ENCODE measurements at places on chromosomes 1 and 21. TPM values are rescaled to one million over a fixed set of nuclear protein-coding genes. Genes with fewer than 3 reads are reported as not detected.
A peak's percentile ranks its signal among the peaks of the same experiment; 100 is the strongest.

- H3K36me3 ChIP-seq = no peaks in the 10 kb centered on the region
- H3K4me3 ChIP-seq = no peak overlapping the region
- no peak overlapping the region for H3K27ac ChIP-seq
- H3K4me1 ChIP-seq = no peaks in the 10 kb centered on the region
- DNase-seq = no peak
Measured at GRCh38 chr1:3697104-3697503, 44.8 kb downstream of the TP73 start.

- peaks cover 12% of the 10 kb centered on the region for H3K4me1 ChIP-seq
- H3K36me3 ChIP-seq = no peaks in the 10 kb centered on the region
- no peaks in the 10 kb centered on the region for H3K27me3 ChIP-seq
- no peak overlapping the region for H3K27ac ChIP-seq
- no peak for DNase-seq
Measured at GRCh38 chr1:184388971-184389370, 2.1 kb downstream of the C1orf21 start.

DNA sequence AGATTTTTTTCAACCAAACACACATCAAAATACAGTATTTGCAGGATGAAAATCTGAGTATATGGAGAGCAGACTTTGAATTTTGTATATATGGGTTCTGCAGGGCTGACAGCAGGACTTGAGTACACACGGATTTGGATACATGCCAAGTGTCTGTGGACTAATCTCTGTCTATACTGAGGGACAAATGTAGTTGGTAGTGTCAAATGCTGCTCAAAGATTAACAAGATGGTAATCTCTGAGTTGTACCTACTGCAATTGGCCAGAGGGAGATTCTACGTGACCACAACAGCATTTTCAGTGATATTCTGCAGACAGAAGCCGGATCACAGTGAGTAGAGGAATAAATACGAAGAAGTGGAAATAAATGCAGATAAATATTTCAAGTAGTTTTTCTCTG is 43.4 kb downstream of the SHCBP1L start:
- no peaks in the 10 kb centered on the region for H3K4me1 ChIP-seq
- H3K27me3 ChIP-seq = no peaks in the 10 kb centered on the region
- H3K4me3 ChIP-seq = no peak overlapping the region
- H3K36me3 ChIP-seq = no peaks in the 10 kb centered on the region

- H3K4me1 ChIP-seq = no peaks in the 10 kb centered on the region
- no peak overlapping the region for H3K4me3 ChIP-seq
- no peaks in the 10 kb centered on the region for H3K27me3 ChIP-seq
- no peak for DNase-seq
- no peak overlapping the region for H3K27ac ChIP-seq
Measured at GRCh38 chr21:44736291-44737004, 25.1 kb upstream of the TSPEAR start.

- peaks cover 5% of the 10 kb centered on the region for H3K4me1 ChIP-seq
- H3K27me3 ChIP-seq = no peaks in the 10 kb centered on the region
- no peak overlapping the region for H3K4me3 ChIP-seq
- no peak overlapping the region for H3K27ac ChIP-seq
Measured at GRCh38 chr1:221230605-221231004, 351.4 kb downstream of the HLX start.

DNA sequence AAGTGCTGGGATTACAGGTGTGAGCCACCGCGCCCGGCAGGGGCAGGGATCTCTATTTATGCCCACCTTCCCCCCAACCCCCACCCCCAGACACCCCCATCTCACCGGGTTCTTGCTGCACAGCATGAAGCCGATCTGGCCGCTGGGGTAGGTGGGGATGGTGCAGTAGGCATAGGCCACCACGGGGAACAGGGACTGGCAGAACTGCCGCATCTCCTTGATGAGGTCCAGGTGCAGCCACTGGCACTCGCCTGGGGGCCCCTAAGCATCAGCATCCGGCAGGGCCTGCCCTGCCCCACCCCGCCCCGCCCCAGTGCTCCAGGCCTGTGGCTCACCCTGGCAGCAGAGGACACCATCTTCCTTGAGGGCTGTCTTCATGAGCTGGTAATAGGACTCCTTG is 4.1 kb downstream of the SRM start:
- H3K4me3 ChIP-seq = no peak overlapping the region
- H3K4me1 ChIP-seq = peaks cover 10% of the 10 kb centered on the region
- no peak overlapping the region for H3K27ac ChIP-seq
- H3K27me3 ChIP-seq = no peaks in the 10 kb centered on the region
- H3K36me3 ChIP-seq = no peaks in the 10 kb centered on the region
- DNase-seq = no peak

DNA sequence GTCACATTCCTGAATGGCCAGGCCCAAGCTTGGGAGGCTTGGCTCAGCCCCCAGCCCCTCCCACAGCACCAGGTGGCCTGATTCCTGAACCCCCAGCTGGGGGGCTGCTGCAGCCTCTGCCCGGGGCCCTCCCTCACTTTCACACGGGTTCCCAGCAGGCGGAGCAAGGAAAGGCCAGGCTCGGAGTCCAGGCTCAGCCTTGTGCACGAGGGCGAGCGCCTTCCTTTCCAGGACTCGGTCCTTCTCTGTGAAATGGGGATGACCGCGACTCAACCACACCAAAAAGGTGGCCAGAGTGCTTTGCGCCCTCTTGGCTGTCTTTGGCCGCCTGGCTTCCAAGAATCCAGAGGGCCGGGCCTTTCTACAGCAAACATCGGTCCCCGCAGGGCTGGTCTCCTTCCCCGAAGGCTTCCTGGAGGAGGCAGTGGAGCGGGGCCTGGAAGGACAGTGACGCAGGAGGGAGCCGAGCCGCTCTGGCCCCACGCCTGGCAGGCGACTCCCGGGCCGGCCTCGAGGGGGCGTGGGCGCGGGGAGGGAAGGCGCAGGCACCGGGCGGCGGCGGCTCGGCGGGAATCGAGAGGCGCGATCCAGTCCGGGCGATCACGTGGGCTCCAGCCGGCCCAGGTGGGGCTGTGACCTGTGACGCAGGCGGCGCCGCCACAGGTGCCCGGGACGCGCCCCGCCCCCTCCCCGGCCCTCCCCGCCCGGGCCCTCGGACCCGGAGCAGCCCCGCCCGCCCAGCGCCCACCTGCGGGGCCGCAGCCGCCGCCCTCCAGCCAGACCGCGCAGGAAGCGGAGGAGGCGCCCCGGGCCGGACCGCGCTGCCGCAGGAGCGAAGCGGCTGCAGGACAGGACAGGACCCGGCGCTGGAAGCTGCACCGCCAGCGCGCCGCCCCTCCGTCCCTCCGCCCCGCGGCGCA is at the start of gene ARHGEF16:
TSS of gene ARHGEF16 (plus strand) at position 775 of the 920 bp plus-strand sequence. CDS start 8,420 bp downstream, outside the sequence.
- DNase-seq = peak; percentile 77
- H3K27me3 ChIP-seq = no peaks in the 10 kb centered on the region
- peaks cover 31% of the 10 kb centered on the region for H3K4me1 ChIP-seq

- no peak overlapping the region for H3K4me3 ChIP-seq
- no peak for DNase-seq
- H3K36me3 ChIP-seq = no peaks in the 10 kb centered on the region
- no peak overlapping the region for H3K27ac ChIP-seq
- H3K27me3 ChIP-seq = no peaks in the 10 kb centered on the region
- peaks cover 4% of the 10 kb centered on the region for H3K4me1 ChIP-seq
Measured at GRCh38 chr1:151501474-151501873, 9.7 kb upstream of the CGN start.

GRCh38 chr1:87007323-87007722 is 92.9 kb downstream of the HS2ST1 start:
- H3K27me3 ChIP-seq = no peaks in the 10 kb centered on the region
- H3K36me3 ChIP-seq = no peaks in the 10 kb centered on the region
- no peaks in the 10 kb centered on the region for H3K4me1 ChIP-seq
- no peak for DNase-seq
- no peak overlapping the region for H3K27ac ChIP-seq
- H3K4me3 ChIP-seq = no peak overlapping the region

GRCh38 chr21:34132926-34133325 is 59.5 kb downstream of the MRPS6 start:
- no peak for DNase-seq
- no peaks in the 10 kb centered on the region for H3K36me3 ChIP-seq
- H3K4me1 ChIP-seq = peaks cover 51% of the 10 kb centered on the region
- no peaks in the 10 kb centered on the region for H3K27me3 ChIP-seq

DNA sequence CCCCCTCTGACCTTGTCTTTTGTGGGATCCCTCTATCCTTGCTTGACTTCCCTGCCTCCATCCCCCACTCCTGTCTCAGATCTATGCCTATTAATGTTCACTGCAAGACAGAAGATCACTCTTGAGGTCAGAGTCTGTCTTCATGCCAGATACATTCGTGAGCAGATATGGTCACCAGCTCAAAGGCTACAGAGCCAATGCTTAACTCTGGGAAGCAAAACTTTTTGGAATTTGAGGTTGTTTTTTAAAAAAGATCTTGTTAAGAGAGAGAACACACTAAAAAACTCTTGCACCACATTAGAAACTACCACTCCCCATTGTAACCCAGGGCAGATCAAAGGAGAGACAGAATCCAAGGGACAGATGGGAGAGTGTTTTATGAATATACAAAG is 17.1 kb upstream of the A3GALT2 start:
- no peak for DNase-seq
- no peak overlapping the region for H3K4me3 ChIP-seq
- H3K36me3 ChIP-seq = no peaks in the 10 kb centered on the region
- H3K4me1 ChIP-seq = peaks cover 73% of the 10 kb centered on the region

DNA sequence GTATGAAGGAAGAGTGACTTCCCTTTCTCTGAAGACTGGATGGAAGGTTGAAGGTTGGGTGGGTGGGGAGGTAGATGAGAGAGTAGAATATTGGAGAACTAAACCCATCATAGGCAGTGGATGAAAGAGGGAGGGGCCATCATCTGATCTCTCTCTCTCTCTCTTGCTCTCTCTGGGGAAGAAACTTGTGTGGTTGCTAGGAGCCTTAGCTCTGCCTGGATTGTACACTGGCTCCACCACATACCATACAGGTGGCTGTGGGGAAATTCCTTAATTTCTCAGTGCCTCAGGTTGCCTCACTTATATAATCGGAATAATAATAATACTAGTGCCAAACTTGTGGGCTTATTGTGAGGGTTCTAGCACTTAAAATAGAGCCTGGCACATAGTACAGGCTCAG is 9.5 kb downstream of the XCL1 start:
- no peak overlapping the region for H3K27ac ChIP-seq
- H3K27me3 ChIP-seq = no peaks in the 10 kb centered on the region
- no peaks in the 10 kb centered on the region for H3K4me1 ChIP-seq
- no peak overlapping the region for H3K4me3 ChIP-seq
- no peak for DNase-seq

DNA sequence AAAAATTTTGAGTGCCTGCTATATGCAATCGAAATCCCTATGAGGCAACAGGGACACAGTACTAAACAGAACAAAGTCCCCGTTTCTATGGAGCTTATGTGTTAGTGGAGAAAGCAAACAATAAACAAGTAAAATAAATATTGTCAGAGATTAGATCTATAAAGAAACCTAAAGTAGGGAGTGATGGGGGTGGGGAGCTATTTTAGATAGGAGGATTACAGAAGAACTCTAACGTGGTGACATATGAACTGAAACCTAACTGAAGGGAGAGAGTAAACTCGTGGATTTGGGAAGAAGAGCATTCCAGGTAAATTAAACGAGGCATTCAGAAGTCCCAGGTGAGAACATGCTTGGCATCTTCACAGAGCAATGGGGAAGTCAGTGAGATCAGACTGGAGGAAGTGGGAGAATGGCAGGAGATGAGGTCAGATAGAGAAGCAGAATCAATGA is 154.5 kb downstream of the DENND1B start:
- no peaks in the 10 kb centered on the region for H3K27me3 ChIP-seq
- no peak overlapping the region for H3K4me3 ChIP-seq
- H3K27ac ChIP-seq = no peak overlapping the region
- H3K36me3 ChIP-seq = no peaks in the 10 kb centered on the region
- no peak for DNase-seq

Gene ACTL8
- total RNA-seq = 12.6 TPM

Gene FCGR3A
- 2.0 TPM for total RNA-seq

Gene SPATA45
- total RNA-seq = 14.3 TPM

Gene SV2A
- total RNA-seq = 1.4 TPM

Gene TRIM67
- 0.24 TPM for total RNA-seq

Gene SHE
- 57.9 TPM for total RNA-seq

Data from testis (tissue), 5 donors.